Stimulated activated CD4-positive, alpha-beta T cell treated with anti-CD3 and anti-CD28 coated beads, TNF-alpha, amount 100 ng/mL, for 4 hours (primary cell): ENCODE measurements at places on chromosomes 1 and 21.

GRCh38 chr1:110928191-110928590 lies 35.5 kb downstream of the LRIF1 start:
- no peak for DNase-seq

- DNase-seq = no peak
Measured at GRCh38 chr1:76390456-76390855, 315.9 kb downstream of the ST6GALNAC3 start.

DNA sequence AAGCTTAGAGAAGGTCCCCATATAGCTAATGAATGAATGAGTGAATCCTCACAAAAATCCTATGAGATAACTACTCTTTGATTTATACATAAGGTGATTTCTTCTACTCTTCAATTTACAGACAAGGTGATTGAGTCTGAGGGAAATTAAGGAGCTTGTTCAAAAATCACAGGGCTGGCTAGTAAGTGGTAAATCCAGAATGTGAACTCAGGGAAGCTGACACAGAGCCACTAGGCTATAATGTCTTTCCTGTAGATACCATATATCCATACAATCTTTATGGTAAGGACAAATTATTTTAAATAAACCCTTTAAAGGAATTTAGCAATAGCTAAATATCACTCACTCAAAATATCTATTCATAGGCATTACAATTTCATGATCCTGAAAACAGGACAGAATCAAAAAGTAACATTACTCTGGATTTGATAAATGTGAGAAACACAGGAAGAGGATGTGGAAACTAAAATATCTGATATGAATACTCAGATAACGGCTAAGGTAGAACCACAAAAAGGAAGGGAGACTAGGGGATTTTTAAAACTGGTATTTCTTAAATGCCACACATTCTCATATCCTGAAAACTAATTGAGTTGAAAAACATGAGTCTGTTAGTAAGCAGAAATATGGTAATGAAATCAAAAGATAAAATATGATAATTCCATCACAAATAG lies 108.2 kb downstream of the NBPF12 start:
- no peak for DNase-seq

- DNase-seq = no peak
Measured at GRCh38 chr1:3463013-3463385, 8.5 kb downstream of the ARHGEF16 start.

- DNase-seq = no peak
Measured at GRCh38 chr1:52294580-52294979, 71.4 kb downstream of the CC2D1B start.

DNA sequence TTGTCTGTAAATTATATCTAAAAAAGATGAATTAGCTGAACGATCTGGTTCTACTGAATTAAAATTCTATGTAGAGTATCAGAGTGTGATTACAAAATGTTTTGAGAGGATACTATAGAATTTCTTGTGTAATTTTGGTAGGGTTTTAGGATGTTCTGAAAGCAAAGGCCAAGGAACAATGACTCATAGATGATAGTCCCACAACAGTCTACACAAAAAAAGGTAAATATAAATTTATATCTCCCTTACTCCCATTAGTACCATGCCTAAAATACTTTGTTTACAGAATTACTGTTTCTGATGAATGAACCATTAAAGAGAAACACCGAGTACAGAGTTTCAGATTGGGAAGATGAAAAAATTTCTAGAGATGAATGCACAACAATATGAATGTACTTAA lies 9.5 kb downstream of the EDEM3 start:
- DNase-seq = no peak

- no peak for DNase-seq
Measured at GRCh38 chr1:146039844-146040194, 18.3 kb upstream of the HJV start.

GRCh38 chr1:171256940-171257606 lies 8.8 kb downstream of the FMO1 start:
- DNase-seq = no peak
